Kidney (tissue), 22 donors: ENCODE measurements at places on chromosomes 5 and 9. TPM values are rescaled to one million over a fixed set of nuclear protein-coding genes. Genes with fewer than 3 reads are reported as not detected.

The ENHO gene
- 2.7 TPM for polyA plus RNA-seq

The ZBTB34 gene
- 2.5 TPM for polyA plus RNA-seq

The GNPDA1 gene
- 76.6 TPM for polyA plus RNA-seq

The LCN9 gene
- polyA plus RNA-seq, result not detected

The RPS23 gene
- 2,169 TPM for polyA plus RNA-seq

GRCh38 chr9:128899566-128900322, 17.8 kb downstream of the LRRC8A start:
- DNase-seq, result no peak

GRCh38 chr5:135243556-135244285, 155.3 kb downstream of the MACROH2A1 start:
- peak; percentile 73 for DNase-seq

GRCh38 chr9:88949425-88949824, 41.8 kb upstream of the S1PR3 start:
- no peak for DNase-seq

- no peak for DNase-seq
Observed at GRCh38 chr9:23538461-23539003, 287.5 kb downstream of the ELAVL2 start.

DNA sequence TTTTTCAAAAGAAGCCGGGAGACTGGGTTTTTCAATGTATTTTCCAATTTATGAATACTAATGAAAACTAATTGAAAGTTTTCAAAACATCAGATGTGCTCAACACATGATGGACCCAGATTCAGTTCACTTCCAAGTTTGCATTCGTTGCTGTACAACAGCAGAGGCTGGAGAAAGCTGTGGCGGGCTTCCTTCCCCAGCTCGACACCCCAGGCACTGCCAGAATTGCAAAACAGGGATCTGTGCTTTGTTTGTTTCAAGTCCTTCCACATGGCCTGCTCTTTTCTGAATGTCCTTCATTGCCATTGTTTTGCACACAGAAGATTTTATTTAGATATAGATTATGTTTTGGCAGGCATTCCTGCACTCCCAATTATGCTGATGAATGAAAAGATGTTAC, 30.3 kb upstream of the INSYN2B start:
- no peak for DNase-seq

- no peak for DNase-seq
Observed at GRCh38 chr9:1129382-1129781, 79.2 kb downstream of the DMRT2 start.

- no peak for DNase-seq
Observed at GRCh38 chr5:21918451-21918850, 934.7 kb downstream of the CDH12 start.

DNA sequence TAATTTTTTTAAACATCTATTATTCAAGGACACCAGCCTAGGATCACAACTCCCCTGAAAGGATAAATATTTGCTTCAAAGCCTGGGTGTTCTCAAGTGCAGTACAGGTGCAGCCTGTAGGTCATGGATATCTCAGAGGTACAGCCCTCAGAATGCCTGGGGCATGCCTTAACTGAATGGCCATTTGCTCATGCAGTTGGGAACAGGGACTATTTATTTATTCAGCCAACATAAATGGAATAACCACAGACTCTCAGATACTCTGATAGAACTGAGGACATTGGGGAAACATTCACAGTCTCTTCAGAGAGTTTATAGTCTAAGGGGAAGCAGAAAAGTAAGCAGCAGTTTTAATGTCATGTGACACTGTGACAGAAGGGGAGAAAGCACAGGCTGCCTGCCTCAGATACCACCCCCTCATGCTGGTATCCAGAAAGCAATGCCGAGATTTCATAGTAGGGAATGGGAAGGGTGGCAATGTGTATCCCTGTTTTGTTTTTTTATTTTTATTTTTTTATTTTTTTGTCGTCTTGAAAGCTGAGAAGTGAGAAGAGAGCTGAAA, 112.6 kb downstream of the MACIR start:
- DNase-seq, result no peak

DNA sequence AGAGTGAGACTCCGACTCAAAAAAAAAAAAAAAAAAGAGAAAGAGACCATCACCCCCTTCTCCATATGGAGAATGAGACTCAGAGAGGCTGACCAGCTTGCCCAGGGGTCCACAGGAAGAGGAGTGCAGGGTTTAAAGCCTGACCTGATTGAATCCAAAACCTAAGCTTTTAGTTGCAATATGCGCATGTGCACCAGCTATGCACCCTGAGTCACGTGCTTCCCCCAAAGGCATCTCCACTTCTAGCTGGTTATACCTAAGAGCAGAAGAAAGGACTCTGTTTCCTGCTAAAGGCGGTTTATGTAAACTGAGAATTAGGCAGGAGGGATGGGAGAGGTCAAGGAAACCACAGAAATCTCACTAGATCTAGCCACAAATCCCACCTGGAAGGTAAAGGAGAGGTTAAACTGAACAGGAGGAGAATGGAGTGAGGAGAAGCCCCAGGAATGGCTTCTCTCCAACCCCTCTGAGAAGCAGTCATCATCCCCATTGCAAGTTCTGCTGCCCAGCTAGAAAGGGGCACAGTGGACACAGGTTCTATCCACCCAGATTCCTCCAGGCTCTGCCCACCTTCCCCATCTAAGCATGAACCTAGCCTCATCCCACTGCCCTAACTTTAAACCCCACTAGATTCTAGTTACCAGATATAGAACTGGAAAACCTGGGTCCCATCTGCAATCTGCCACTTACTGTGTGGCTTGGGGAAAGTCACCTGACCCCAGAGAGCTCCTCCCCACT, 171.3 kb downstream of the ACTL7B start:
- DNase-seq, result no peak

DNA sequence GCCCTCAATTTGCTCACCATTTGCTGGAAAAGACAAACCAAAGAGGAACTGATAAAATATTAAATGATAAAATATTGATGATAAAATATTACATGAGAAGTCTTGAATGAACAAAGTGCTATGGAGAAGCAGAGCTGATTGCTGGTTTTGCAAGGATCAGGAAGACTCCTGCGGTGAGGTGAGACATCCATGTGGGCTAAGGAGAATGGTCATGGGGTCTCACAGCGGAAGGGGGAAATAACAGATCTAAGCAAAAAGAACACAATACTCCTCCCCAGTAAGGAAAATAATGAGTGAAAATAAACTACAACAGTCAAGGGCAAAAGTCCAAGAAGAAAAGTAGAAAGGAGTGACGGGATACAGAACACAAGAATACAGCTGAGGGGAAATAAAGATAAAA, 146.8 kb downstream of the LURAP1L start:
- no peak for DNase-seq

- DNase-seq, result no peak
Observed at GRCh38 chr5:7897014-7897600, 28.2 kb downstream of the MTRR start.
